ENCODE measurements at places on chromosomes 4 and X.

DNA sequence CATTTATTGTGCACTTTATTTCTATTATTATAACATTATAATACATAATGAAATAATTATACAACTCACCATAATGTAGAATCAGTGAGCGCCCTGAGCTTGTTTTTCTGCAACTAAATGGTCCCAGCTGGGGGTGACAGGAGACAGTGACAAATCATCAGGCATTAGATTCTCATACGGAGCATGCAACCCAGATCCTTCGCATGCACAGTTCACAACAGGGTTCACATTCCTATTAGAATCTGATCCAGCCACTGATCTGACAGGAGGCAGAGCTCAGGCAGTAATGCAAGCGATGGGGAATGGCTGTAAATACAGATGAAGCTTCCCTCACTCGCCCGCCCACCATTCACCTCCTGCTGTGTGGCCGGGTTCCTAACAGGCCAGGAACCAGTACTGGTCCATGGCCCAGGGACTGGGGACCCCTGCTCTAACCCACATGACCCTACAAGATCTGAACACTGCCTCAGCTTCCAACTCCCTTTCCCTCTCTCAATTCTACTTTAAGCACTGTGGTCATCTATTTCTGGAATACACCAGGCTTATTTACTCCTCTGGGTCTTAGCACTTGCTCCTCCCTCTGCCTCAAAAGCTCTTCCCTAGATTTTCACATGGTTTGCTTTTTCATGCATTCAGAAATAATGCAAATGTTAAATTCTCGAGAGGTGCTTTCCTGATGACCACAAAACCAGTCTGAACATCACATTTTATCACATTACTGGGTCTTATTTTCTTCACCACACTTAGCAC lies 166.8 kb upstream of the HCCS start:
- DNase-seq: no peak

GRCh38 chr4:171473155-171473554 lies 340.0 kb upstream of the GALNTL6 start:
- DNase-seq: no peak

GRCh38 chr4:87009095-87009648 lies 74.4 kb downstream of the AFF1 start:
- DNase-seq: no peak

- no peak for DNase-seq
These were observed 49.1 kb downstream of the PRKG2 start for GRCh38 chr4:81165861-81166430.

DNA sequence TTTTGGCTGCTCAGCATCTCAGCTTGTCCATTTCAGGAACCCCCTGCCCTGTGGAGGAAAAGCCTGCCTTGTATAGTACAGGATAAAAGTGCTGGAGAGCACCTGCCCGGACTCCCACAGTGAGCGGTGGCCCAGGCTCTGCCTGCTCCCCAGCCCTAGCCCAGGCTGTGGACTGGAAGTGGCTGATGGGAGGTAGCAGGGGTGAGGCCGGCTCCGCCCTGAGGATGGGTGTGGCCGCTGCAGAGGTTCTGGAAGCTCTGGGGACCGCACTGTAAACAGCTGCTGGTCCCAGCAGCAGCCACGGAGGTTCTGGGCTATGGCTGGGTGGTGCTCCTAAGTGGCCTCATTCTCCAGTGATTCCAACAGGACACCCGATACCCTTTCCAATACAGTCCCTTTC lies 56.6 kb upstream of the HELT start:
- DNase-seq: no peak

DNA sequence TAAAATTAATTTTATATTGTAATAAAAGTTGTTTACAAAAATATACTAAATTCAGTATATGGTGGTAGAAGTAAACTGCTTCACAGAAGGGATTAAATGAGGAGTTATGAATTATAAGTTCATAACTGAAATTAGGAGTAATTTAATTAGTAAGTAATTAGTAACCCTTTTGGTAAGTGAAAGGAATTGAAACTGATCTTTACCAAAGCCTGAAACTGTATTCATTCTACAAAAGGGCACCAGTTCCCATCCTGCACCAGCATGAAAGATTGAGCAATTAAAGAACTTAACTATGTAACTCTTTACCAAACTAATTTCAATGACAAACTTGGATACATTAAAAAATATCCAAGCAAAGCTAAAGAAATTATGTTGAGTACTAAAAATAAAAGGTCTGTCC lies 8.2 kb downstream of the MED14 start:
- no peak for DNase-seq

GRCh38 chrX:49970674-49971073 lies 48.3 kb downstream of the CLCN5 start:
- DNase-seq: no peak

GRCh38 chrX:1041091-1041490 lies 171.4 kb downstream of the CRLF2 start:
- DNase-seq: no peak

- DNase-seq: no peak
These were observed 3.6 kb downstream of the OTUD4 start for GRCh38 chr4:145176641-145177432.

- no peak for DNase-seq
These were observed 125.5 kb upstream of the MAP3K15 start for GRCh38 chrX:19640693-19641374.

DNA sequence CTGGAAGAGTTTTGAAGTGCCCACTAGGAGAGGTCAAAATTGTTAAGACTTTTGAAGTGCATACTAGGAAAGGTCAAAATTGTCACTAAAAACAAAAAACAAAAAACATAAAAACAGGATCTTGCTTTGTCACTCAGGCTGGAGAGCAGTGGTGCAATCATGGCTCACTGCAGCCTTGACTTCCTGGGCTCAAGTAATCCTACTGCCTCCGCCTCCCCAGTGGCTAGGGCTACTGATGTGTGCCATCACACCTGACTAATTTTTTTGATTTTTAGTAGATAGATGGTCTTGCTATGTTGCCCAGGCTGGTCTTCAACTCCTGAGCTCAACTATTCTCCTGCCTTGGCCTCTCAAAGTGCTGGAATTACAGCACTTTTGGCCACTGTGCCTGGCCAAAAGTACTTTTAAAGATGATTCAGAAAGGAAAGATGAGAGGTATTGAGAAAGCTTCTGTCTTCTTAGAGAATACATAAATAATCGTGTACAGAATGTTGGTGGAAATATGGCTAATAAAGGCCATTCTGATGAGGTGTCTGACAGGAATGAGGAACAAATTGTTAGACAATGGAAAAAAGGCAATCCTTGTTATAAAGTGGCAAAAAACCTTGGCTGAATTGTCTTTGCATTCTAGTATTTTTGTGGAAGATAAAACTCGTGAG lies 43.3 kb upstream of the STX18 start:
- DNase-seq: no peak

- DNase-seq: no peak
These were observed 259.3 kb upstream of the GATB start for GRCh38 chr4:152020073-152020472.

GRCh38 chr4:21242163-21242562 lies 541.9 kb downstream of the PACRGL start:
- DNase-seq: no peak

DNA sequence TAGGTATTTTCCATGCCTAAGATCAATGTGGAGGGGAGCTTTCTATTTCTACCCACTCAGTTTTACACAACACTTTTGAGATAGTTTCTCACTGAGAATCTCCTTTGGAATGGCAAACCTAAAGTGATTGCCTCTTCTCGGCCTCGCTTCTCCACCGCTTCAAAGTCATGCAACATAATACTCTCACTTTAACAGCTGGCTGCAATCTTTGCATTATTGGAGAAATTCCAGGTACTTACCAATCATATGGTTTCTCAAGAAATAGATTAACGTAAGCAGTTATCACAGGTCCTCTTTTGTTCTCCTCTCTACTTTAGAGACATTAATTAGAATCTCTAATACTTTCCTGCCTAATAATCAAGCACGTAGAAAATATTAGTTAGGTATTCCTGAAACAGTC lies 3.7 kb upstream of the IL13RA2 start:
- DNase-seq: no peak

GRCh38 chr4:78902298-78902697 lies 36.9 kb downstream of the PAQR3 start:
- DNase-seq: no peak

- DNase-seq: no peak
These were observed 26.8 kb downstream of the SH3TC1 start for GRCh38 chr4:8225706-8226443.

- no peak for DNase-seq
These were observed 68.5 kb downstream of the ATP10D start for GRCh38 chr4:47553329-47554125.

GRCh38 chr4:69470561-69470960 lies 25.1 kb downstream of the UGT2B4 start:
- DNase-seq: no peak

DNA sequence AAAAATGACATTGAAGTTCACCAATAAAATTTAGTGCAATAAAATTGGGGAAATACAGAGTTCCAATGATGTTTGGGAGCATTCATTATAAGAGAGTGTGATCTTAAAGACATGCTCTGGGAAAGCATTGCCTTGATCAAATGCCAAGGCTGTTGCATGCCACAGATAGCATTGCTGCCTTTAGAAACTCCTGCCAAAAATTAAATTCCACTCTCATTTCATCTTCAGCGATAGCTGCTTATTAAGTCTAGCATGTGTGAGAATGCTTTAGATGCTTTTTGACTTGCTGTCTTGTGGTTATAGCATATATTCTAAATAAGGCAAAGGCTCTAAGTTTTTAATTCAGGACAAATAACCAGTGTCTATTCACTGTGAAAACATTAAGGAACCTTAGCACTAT lies 49.3 kb downstream of the NPNT start:
- no peak for DNase-seq

DNA sequence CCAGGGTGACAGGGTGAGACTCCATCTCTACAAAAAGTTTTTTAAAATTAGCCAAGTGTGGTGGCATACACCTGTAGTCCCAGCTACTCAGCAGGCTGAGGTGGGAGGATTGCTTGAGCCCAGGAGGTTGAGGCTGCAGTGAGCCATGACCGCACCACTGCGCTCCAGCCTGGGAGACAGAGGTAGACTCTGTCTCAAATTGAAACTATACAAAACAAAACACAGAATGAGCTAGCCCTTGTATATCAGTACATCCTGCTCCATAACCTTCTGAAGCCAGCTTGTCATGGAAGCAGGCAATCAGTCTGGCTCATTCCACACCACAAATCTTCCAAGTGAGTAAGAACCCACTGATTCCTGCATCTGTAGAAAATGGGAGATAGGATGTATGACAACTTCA lies 49.0 kb downstream of the CD99L2 start:
- DNase-seq: no peak

GRCh38 chr4:118114720-118115119 lies 80.4 kb downstream of the NDST3 start:
- DNase-seq: no peak

GRCh38 chrX:1391707-1392375 lies at the start of gene SLC25A6:
Gene SLC25A6, minus strand, starts transcription at chrX:1392113. Its CDS starts 104 bp downstream, at chrX:1392009.
- no peak for DNase-seq

GRCh38 chrX:139691843-139692505 lies 16.0 kb downstream of the MCF2 start:
- DNase-seq: no peak

DNA sequence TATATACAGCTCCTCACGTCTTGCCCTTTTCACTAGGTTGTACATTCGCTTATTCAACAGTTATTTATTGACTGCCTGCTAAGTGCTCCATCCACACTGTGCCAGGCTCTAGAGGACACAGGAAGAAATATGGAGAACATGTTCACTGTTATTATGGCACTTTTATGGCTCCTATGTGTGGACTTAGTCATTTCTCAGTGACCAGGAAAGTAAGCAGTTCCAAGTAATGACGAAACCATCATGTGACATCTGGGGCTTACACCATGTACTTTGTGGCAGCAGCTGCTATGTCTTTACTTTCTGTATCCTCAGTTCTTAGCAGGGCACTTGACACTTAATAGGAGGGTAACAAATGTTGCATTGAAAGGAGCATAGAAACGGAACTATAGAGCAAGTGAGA lies 278.0 kb downstream of the ANK2 start:
- DNase-seq: no peak

- DNase-seq: no peak
These were observed 92.7 kb downstream of the TENT5D start for GRCh38 chrX:80512924-80513323.

- DNase-seq: no peak
These were observed 24.5 kb downstream of the RUFY3 start for GRCh38 chr4:70746179-70746839.

- no peak for DNase-seq
These were observed 146.2 kb downstream of the KCNIP4 start for GRCh38 chr4:21802406-21802805.

GRCh38 chr4:37732526-37733186 lies 46.5 kb upstream of the RELL1 start:
- DNase-seq: no peak

- DNase-seq: no peak
These were observed 35.0 kb upstream of the RASGEF1B start for GRCh38 chr4:81506731-81507130.

GRCh38 chrX:120791013-120791643 lies 84.5 kb downstream of the CT47B1 start:
- DNase-seq: no peak

GRCh38 chr4:63171341-63171740 lies 1237.9 kb downstream of the TECRL start:
- DNase-seq: no peak

DNA sequence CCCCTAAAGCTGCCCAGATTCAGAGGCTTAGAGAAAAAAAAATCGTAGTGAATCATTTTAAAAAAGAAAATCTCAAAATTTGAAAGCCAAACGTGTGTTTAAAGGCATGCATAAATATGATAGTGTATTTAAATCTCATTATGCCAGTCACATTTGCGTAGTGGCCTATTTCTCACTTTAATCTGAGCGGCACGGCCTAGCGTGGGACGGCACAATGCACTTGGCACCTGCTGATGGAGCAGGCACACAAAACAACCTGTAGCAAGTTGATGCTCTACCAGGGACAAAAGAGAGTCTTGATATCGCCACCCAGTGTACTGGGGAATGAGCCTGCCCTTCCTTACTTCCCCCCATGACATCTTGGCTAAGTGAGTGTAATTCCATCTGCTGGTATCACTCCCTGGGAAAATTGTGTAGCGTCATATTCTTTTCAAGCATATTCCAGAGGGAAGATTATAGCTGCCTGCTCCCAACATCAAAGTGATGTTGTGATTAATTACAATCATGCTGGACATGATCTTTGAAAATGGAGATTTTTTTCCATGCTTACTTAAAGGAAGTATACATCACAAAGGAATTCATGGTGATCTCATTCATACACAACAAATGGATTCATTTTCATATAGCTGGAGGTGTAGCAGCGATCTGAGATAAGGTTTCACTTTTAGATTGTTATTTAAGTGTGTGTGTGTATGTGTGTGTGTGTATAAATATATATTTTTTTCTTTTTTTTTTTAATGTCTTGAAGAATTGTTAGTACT lies 138.8 kb downstream of the DCTD start:
- DNase-seq: no peak

- no peak for DNase-seq
These were observed 889 bp downstream of the MGARP start for GRCh38 chr4:139278912-139279759.

GRCh38 chrX:150438165-150438564 lies 75.0 kb downstream of the MAMLD1 start:
- DNase-seq: no peak

GRCh38 chrX:71619986-71620385 lies 1.7 kb upstream of the CXCR3 start:
- no peak for DNase-seq

- no peak for DNase-seq
These were observed 23.2 kb downstream of the DIAPH2 start for GRCh38 chrX:96707804-96708203.

GRCh38 chr4:165326831-165327210 lies 648 bp upstream of the MSMO1 start:
- peak; percentile 4 for DNase-seq

Measured in bone marrow (tissue), 2 donors.